ENCODE measurements at places on chromosomes 3 and 15.

DNA sequence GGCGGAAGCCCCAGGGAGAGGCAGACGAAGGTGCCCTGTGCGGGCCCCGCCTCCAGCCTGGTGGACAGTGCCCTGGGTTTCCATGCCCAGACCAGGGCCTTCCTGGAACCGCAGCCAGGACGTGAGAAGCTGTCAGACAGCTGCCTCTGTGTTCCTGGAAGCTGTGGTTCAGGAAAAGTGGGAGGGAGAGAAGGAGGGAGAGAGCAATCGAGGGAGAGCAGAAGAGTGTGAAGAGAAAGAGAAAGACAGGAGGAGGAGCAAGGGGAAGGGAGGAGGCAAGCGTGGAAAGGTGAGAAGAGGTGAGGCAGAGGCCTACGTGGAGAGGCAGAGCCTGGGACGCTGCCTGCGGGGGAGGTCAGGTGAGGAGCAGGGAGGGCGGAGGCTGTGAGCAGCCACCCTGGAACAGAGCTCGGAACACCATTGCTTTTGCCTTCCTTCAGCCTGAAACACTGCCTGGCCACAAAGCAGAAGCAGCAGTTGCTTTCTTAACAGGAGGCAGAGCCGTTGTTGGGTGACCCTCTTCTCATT is 18.6 kb downstream of the ZDHHC19 start:
- peak overlapping the region; percentile 20 for H3K4me3 ChIP-seq

GRCh38 chr3:46061887-46062286 is 34.6 kb upstream of the XCR1 start:
- no peaks in the 10 kb centered on the region for H3K27me3 ChIP-seq
- no peak overlapping the region for H3K4me3 ChIP-seq
- peaks cover 17% of the 10 kb centered on the region for H3K4me1 ChIP-seq
- no peak overlapping the region for H3K27ac ChIP-seq

GRCh38 chr3:43670635-43671522 is 19.9 kb upstream of the ABHD5 start:
- no peak overlapping the region for H3K27ac ChIP-seq
- no peak for DNase-seq
- H3K4me3 ChIP-seq: no peak overlapping the region
- peaks cover 3% of the 10 kb centered on the region for H3K36me3 ChIP-seq

DNA sequence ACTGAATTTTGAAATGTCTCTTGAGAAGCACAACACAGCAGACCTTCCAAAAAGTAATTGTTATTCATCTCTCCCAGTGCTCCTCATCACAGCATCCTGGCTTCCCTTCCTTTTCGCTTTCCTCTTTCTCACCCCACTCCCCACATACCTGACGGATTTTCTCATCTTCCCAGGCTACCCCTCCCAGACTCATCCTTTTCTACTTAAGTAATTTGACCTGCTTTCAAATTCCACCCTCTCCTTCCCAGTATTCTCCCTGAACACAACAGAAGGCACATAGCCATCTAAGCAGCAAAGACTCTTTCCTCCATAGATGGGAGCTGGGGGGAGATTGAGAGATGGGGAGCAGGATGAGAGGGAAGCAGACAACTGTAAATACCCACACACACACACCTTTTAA is 187.1 kb upstream of the STT3B start:
- peaks cover 7% of the 10 kb centered on the region for H3K36me3 ChIP-seq
- no peak overlapping the region for H3K4me3 ChIP-seq
- no peaks in the 10 kb centered on the region for H3K4me1 ChIP-seq

GRCh38 chr3:32998631-32999451 is 47.4 kb downstream of the CCR4 start:
- DNase-seq: no peak
- H3K27ac ChIP-seq: no peak overlapping the region
- H3K36me3 ChIP-seq: peaks cover 26% of the 10 kb centered on the region
- H3K4me3 ChIP-seq: no peak overlapping the region
- H3K4me1 ChIP-seq: peaks cover 9% of the 10 kb centered on the region
- no peaks in the 10 kb centered on the region for H3K27me3 ChIP-seq
